Psoas muscle (tissue), 8 donors: ENCODE measurements at places on chromosomes 4 and X. TPM values are rescaled to one million over a fixed set of nuclear protein-coding genes. Genes with fewer than 3 reads are reported as not detected.

- DNase-seq = no peak
Observed at GRCh38 chr4:14165222-14165920, 537.8 kb upstream of the BOD1L1 start.

The NXF2B gene
- total RNA-seq = not detected

DNA sequence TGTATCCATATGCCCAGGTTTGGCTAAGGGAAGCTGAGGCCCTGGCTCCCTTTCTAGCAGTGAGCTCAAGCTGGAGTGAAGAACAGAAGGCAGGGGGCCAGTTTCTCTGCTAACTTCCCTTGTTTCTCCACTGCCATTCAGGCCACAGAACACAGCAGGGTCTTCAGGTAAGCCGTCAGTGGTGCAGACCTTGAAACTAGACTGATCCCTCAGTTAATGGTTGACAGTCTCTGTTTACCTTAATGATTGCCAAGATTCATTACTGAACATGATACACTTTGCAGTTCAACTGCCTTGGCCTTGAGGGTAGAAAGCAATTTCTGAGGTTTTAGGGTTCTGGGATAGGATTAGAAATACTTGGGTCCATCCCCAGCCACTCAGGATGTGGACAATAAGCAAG is 8.9 kb upstream of the GJB1 start:
- DNase-seq = no peak

The PCSK1N gene
- total RNA-seq = not detected

DNA sequence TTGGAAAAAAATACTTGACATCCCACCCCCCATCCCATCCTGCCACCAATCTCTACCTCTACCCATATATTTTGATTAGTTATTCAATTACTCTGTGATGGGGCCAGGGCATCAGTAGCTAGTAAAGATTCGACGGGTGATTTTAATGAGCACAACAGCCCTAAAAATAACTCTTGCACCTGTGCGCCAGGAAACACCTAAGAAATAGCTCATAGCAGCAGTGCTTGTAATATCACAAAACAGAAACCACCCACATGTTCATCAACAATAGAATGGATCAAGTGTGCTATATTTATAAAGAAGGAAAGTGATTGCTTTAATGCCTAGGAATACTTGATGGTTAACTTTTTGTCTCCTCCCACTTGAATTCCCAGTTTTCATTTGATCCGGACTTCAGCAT is 225.6 kb upstream of the LCORL start:
- DNase-seq = no peak

DNA sequence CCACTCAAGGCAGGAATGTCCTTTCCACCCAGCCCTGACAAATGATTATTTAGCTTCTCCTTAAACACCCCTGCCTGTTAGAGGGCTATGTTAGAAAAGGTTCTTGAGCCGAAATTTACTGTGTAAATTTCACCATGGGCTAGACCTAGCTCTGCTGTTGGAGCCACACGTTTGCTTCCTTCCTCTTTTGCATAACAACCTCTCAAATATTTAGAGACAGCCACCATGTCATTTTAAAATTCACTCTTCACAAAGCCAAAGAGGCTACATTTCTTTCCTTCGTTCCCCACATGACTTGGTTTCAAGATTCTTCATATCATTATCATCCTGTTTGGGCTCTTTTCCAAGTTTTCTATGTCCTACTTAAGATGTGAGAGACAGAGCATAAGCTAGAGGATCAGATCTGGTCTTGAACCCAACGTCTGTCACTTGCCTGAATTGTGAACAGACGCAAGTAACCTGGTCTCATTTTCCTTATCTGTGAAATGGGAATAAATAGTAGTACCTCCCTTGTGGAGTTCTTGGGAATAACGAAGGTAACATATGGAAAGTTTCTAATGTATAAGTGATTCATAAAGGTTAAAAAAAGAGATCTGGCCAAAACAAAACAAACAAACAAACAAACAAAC is 6.7 kb downstream of the DOCK11 start:
- no peak for DNase-seq

DNA sequence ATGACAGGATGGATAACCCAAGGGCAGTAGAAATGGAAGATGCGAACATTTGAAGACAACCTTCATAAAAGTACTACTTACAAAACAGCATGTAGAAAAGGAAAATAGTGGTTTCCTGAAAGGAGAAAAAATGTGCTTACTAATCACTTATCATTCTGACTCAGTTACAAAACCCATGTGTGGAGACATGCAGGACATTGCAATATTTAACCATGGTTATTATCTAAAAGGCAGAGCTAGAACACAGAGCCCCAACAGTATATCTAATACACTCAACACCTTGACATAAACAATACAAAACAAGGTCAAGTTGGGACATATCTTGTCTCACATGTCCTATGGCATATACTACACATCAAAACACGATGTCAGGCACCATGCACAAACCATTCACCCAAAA is 55.9 kb downstream of the EIF4E start:
- no peak for DNase-seq
